ENCODE measurements at places on chromosomes 12 and 14. TPM values are rescaled to one million over a fixed set of nuclear protein-coding genes. Genes with fewer than 3 reads are reported as not detected.

KRT2 gene
- total RNA-seq, result not detected

SEC23A gene
- 82.4 TPM for total RNA-seq

DNA sequence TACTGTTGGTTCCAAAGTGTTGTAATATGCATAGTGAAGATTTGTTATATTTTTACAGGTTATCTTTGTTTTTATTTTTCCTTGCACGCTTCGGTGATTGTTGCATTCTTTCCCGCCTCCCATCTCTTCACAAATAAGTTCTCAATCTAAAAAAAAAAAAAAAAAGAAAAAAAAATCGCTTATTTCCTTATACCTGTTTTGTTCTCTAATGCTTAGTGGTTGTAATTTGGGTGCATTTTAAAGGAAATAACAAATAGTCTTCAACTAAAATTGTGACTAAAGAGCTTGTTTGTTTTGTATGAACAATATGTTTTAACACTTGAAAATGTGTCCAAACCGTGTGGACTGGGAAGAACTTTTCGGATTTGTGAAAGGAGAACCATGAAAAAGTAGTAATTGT, 1.5 kb downstream of the CAND1 start:
- peaks cover 7% of the 10 kb centered on the region for H3K4me1 ChIP-seq
- H3K36me3 ChIP-seq, result no peaks in the 10 kb centered on the region
- H3K27me3 ChIP-seq, result no peaks in the 10 kb centered on the region
- H3K27ac ChIP-seq, result peak overlapping the region; percentile 99
- DNase-seq, result no peak

DNA sequence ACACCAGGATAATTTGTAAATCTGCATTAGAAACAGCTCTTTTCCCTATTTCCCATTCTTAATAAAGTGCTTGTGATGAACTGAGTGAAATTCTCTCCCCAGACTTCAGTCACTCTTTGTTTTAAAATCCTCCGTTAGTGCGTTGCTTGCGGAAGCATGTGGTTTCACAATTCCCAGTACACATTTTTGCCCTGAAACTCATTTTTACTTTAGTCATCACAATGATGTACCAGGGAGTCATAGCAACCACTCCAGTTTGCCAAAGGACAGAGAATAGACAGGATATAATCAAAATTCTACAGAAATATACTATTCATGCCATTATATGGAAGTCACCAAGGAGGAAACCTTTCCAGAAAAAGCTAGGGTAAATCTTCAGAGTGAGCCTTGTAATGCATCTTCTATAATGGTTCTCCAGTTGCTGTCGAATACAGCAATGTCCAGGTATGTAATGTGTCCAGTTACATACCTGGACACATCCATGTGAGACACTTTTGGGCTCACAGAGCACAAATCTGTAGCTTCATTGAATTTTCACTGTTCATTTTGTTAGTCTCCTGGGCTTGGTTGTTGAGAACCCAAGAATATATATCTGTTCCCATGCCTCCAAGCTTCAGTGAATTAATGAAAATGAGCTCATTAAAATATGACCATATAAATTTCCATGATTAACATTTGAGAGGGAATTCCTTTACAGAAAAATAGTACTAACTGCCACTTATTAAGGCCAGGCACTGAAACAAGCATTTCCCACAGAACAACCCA, 57.8 kb downstream of the GPR135 start:
- peak overlapping the region; percentile 73 for H3K27ac ChIP-seq
- no peaks in the 10 kb centered on the region for H3K4me1 ChIP-seq
- no peaks in the 10 kb centered on the region for H3K36me3 ChIP-seq
- H3K27me3 ChIP-seq, result no peaks in the 10 kb centered on the region
- DNase-seq, result no peak
- no peak overlapping the region for H3K4me3 ChIP-seq

GRCh38 chr12:121861636-121862254, 3.1 kb upstream of the HPD start:
- H3K27me3 ChIP-seq, result no peaks in the 10 kb centered on the region
- no peak for DNase-seq

MAX gene
- 50.5 TPM for total RNA-seq
